ENCODE measurements at places on chromosomes 7 and 10.

DNA sequence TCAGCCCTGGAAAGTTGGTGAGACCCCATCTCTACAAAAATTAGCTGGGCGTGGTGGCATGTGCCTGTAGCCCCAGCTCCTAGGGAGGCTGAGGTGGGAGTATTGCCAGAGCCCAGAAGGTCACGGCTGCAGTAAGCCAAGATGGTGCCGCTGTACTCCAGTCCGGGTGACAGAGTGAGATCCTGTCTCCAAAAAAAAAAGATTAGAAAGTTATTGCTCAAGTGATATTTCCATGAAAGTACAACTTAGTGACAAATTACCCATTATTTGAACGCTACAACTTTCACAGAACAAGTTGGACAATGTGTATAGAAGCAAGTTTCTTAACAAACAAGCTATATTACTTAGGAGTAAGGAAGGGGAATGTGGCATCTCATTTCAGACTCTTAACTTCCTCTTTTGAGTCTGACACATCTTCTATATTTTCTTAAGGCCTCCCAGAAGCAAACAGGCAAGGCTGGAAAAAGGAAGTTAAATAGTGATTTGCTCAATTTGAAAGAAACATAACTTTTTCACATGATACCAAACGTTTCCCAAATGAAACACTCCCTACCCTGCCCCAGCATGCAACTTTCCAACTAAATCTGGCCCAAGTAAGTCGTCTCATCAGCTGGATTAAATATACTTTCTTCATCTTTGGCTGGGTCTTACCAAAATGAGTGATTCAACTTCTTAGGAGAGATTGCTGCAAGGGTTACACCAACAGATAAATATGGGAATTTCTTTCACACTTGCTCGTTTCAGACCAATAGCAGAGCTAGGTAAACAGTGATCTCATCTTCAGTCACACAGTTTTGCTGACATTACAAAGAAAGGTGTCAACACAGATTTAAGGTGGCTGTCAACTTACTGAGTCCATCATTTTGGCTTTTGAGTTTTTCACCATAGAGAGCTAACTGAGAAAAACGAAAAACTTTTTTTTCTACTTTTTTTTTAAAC is 66.3 kb upstream of the KLF6 start:
- DNase-seq, result peak; percentile 93

GRCh38 chr7:7585241-7585928 is 18.7 kb downstream of the MIOS start:
- no peak for DNase-seq

DNA sequence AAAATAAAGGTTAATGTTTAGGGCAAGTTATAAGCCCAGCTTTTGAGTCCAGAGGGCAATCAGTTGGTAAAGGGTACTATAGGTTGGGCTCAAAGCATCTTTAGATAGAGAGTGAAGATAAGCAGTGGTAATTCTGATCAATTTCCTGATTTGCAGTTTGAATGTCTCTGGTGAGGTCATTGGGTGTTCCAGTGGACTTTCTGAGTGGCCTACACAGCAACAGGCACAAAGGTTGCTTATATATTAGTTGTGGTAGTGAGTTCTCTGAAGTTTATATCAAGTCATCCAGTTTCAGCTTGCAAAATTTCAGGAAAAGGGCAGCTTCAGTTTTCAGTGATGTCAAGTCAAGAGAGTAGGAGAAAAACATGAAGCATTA is 29.1 kb downstream of the GIMAP5 start:
- no peak for DNase-seq

DNA sequence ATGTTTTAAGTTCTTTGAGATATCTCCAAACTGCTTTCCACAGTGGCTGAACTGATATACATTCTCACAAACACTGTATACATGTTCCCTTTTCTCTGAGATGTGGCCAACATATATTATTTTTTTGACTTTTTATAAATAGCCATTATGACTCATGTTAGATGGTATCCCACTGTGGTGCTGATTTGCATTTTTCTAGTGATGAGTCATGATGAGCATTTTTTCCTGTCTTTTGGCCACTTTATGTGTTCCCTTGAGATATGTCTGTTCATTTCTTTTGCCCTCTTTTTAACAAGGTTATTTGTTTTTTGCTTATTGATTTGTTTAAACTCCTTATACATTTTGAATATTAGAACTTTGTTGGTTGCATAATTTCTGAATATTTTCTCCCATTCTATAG is 1055.1 kb downstream of the NXPH1 start:
- peak; percentile 67 for DNase-seq

GRCh38 chr10:71228875-71229675 is 16.7 kb downstream of the UNC5B start:
- no peak for DNase-seq

DNA sequence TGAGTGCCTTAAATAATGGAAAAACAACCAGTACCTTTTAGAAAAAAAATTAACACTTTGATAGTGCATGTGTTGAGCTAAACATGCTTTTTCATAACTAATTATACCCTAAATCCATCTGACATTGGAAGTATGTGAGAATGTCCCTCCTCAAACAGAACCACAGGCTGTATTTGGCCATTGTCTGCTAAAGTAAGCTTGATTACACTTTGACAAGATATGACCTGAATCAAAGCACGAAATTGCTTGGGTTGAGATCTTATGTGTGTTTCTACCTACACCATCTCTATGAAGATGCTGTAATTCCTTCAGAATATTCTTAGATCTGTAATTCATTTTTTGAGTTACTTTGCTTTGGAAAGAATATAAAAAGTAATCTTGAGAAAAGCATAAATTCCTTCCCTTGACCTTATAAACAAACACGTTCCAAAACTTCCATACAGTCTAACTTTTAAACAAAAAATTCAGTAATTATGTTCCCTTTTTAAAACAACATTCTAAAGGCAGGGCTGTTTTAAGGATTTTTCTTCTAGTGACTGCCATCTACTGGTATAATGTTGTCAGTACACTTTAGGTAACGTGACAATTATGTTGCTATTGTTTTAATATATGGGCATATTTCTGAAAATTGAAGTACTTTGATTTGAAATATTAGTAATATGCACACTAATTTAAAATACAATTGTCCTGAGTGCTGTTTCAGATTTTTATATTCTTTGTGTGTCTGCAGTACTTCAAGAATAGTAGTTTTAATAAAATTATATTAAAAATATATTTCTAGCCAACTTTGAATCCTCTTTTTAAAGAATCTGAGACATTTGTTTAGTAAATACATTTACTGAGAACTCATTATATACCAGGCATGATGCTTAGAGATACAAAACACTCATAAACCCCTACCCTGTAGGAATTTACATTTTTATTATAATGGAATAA is 20.9 kb downstream of the CD36 start:
- DNase-seq, result peak; percentile 89

DNA sequence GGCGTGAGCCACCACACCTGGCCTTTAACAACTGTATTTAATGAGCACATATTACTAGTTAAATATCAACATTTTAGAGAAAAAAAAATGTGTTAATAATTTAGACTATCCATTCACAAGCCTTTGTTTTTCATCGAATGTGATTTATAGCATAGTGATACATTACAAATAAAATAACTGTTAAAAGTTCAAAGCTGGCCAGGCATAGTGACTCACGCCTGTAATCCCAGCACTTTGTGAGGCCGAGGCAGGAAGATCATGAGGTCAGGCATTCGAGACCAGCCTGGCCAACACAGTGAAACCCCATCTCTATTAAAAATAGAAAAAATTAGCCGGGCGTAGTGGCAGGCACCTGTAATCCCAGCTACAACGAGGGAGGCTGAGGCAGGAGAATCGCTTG is 72.7 kb downstream of the HACD1 start:
- DNase-seq, result no peak

- DNase-seq, result no peak
Measured at GRCh38 chr7:121157341-121157751, 168.8 kb downstream of the CPED1 start.

GRCh38 chr7:80412842-80413241 is 99.0 kb downstream of the GNAT3 start:
- no peak for DNase-seq

GRCh38 chr10:31157123-31158010 is 125.7 kb upstream of the ZNF438 start:
- DNase-seq, result no peak

DNA sequence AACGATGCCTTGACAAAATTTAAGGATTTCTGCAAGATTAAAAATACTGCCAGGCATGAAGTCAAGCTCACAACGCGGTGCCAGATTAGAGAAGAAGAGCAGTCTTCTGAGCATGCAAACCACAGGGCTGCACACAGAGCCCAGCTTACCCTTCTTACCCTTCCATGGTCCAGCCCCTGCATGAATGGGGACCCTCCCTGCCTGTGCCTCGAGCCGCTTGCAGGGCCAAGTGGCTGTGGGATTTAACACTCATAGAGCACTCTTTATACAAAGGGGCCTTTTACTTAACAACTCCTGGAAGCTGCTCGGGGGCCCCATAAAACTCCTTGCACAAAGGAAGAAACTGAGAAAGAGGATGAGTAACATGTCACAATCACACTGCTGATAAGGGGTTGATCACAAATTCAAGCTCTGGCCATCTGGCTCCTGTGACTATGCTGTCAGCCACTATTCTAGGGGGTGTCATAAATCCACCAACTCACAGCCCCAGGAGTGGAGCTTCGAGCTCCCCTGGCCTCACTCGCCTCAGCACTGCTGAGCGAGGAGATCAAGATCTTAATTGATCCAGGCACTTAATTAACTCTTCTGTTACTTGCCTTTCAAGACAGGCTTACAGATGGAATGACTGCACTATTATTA is 514.8 kb downstream of the TNS3 start:
- DNase-seq, result no peak

- no peak for DNase-seq
Measured at GRCh38 chr7:135186841-135187253, 16.3 kb upstream of the CYREN start.

GRCh38 chr7:156006024-156006423 is 193.8 kb upstream of the SHH start:
- DNase-seq, result no peak

- no peak for DNase-seq
Measured at GRCh38 chr10:129963641-129964501, at the start of gene EBF3. EBF3 (minus strand) TSS chr10:129964274; CDS start chr10:129963768, 506 bp downstream.

GRCh38 chr7:104241135-104241534 is 33.3 kb upstream of the ORC5 start:
- no peak for DNase-seq

All from OCI-M1 (cell line).